ENCODE measurements at places on chromosomes 4 and X. TPM values are rescaled to one million over a fixed set of nuclear protein-coding genes. Genes with fewer than 3 reads are reported as not detected.

GRCh38 chrX:13808865-13809264, 8.0 kb downstream of the GPM6B start:
- no peaks in the 10 kb centered on the region for H3K4me1 ChIP-seq
- H3K4me3 ChIP-seq = no peak overlapping the region
- no peak overlapping the region for H3K27ac ChIP-seq
- no peaks in the 10 kb centered on the region for H3K36me3 ChIP-seq
- H3K27me3 ChIP-seq = no peaks in the 10 kb centered on the region

DNA sequence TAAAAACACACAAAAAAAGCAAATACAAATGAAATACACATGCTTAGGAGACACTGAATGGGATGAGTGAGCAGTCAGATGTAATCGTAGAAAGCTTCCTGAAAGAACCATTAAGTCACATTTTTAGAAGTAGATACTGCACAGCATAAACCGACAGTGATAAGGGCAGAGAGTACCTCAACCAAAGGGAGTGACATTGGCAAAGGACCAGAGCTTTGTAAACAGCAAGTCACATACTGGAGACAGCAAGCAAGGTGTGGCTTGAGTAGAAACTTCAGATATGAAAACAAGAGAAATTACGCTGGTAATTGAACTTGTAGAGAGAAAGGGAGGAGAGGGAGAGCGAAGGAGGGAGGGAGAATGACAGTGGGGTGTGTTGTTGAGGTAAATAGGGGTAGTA, 92.0 kb downstream of the CHRDL1 start:
- no peak for DNase-seq
- no peaks in the 10 kb centered on the region for H3K27me3 ChIP-seq
- H3K4me3 ChIP-seq = no peak overlapping the region
- H3K27ac ChIP-seq = no peak overlapping the region

- no peaks in the 10 kb centered on the region for H3K27me3 ChIP-seq
- H3K4me1 ChIP-seq = no peaks in the 10 kb centered on the region
- no peak overlapping the region for H3K27ac ChIP-seq
- no peaks in the 10 kb centered on the region for H3K36me3 ChIP-seq
Measured at GRCh38 chrX:69079268-69079667, 86.0 kb downstream of the PJA1 start.

DNA sequence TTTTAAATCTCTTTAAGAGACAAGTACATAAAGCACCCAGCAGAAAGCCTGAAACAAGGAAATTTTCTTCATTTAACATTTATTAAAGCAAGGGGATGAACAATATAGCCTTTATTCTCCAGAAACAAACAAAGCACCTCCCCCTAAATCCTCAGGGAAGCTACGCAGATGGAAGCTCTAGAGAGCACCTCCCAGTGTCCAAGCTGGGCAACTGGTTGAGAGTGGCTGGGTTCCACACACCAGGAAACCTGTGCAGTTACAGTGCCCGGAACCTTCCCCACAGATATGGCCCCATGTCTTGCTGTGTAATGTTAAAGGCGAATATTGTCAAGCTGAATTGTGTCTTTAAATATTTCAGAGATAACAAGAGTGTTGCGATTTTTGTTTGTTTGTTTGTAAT, 8.9 kb upstream of the TRIML1 start:
- H3K27ac ChIP-seq = no peak overlapping the region
- peaks cover 2% of the 10 kb centered on the region for H3K27me3 ChIP-seq
- no peak overlapping the region for H3K4me3 ChIP-seq
- no peaks in the 10 kb centered on the region for H3K4me1 ChIP-seq

The TREX2 gene
- 1.5 TPM for total RNA-seq

GRCh38 chrX:151789179-151789800, 54.7 kb downstream of the CNGA2 start:
- no peaks in the 10 kb centered on the region for H3K4me1 ChIP-seq
- H3K36me3 ChIP-seq = no peaks in the 10 kb centered on the region
- no peaks in the 10 kb centered on the region for H3K27me3 ChIP-seq
- no peak for DNase-seq

DNA sequence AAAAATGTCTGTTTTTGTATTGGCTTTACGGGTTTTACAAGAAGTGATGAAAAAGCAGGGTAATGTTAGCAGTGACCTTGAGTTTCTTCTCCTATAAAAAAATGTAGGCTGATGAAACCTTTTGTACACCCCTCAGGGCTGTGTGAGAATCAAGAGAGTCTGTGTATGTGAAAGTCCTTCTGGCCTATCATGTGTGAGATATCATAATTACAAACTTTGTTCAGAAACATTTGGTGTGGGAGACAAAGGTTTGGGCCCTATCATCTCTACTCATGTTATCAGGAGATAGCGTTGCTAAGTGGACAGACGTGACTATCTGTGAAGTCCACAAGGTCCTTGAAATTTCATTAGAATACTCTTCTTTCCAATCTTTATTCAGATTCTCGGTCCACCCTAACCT, 170.6 kb upstream of the HAND2 start:
- peaks cover 11% of the 10 kb centered on the region for H3K4me1 ChIP-seq
- DNase-seq = no peak
- H3K4me3 ChIP-seq = no peak overlapping the region
